ENCODE measurements at places on chromosomes 1 and 21.

DNA sequence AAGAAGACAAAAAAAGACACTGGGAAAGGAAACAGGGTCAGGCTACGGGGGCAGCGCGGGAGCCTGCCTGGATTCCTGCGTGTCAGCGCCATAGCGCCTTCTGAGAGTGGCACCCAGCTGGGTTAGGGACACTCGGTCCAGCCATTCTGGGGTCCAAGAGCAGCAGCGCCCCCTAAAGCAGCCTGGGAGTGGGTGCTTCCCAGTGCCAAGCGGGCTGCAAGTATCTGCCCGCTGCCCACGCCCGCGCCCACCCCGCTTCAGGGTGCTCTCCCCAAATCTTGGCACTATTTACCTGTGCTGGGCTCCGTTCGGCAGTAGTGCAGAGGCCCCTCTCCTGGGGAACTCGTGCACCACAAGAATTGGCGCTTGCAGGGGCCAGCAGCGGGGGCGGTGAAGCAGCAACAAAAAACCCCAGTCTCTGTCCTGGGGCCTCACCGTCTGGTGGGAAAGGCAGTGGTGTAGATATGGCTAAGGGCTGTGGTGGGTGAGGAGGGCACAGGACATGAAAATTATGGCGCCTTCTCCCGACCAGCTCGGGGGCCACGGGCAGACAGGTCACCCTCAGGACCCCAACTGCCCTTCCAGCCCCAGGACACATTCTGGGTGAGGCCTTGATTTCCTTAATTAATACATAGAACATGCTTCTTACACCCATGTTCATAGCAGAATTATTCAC is 24.1 kb upstream of the LBR start:
- DNase-seq: no peak

DNA sequence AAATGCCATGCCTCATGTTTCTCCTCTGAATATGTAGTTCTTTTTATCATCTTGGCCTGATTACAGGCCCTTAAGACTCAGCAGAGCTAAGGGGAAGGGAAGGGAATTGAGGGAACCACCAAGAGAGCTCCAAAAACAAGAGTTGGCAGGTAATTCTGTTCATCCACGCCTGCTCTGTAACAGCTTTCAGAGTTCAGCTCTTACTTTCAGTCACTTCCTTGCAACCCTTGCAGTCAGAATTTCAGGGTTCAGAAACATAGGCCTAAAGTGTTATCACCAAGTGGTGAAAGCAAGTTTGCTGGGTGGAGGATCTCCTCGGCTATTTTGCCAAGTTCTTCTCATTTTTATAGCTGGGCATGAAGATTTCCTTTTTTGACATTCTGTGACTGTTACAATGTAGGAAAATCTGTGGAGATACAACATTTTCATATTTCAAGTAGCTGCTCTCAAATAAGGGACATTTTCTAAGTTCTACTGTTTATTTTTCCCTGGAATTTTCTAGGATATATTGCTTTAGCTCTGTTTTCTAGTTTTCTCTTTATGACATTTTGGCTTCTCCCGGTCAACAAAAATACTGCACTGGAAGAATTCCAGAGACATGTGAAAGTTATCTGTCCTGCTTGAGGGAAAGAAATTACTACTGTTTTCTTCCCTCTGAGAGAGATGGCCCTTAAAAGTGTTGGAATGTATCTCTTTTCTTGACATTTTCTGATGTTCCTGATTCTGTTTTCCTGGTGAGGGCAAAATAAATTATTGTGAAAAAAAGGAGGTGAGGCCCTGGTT is 251.8 kb upstream of the ST6GALNAC5 start:
- DNase-seq: no peak

- no peak for DNase-seq
These were observed 620.9 kb downstream of the PLPP3 start for GRCh38 chr1:55958498-55958897.

- DNase-seq: no peak
These were observed 3.7 kb upstream of the DIPK1A start for GRCh38 chr1:92964998-92965397.

DNA sequence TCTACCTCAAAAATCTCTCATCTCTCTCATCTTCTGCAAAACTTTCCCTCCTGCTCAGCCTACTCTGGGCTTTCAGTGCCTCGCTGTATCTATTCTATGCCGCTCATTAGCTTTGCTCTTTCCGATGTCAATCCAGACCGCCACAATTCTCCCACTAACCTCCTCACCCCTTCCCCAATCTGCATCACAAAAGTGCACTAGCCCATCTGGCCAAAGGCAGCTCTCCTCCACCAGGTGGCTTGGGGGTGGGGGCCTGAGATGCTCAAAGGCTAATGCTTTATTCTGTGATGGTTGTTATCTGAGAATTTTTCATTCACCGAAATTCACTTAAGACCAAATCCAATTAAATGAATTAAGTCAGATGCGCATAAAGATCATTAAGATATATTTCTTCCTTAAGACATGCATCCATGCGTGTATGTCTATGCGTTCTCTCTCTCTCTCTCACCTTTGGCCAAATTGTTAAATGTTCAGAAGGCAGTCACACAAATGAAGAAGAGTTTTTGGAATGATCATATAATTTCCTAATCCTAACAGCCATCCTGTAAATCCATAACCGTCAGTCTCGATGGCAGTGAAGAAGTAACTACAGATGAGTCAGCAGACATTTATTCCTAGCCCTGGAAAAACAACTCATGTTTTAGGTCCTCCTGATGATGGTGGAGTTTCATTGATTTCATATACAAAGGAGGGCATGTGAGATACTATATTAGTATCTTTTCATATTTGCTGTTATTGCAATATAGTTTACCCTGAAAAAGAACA is 111.3 kb downstream of the C1orf21 start:
- no peak for DNase-seq

DNA sequence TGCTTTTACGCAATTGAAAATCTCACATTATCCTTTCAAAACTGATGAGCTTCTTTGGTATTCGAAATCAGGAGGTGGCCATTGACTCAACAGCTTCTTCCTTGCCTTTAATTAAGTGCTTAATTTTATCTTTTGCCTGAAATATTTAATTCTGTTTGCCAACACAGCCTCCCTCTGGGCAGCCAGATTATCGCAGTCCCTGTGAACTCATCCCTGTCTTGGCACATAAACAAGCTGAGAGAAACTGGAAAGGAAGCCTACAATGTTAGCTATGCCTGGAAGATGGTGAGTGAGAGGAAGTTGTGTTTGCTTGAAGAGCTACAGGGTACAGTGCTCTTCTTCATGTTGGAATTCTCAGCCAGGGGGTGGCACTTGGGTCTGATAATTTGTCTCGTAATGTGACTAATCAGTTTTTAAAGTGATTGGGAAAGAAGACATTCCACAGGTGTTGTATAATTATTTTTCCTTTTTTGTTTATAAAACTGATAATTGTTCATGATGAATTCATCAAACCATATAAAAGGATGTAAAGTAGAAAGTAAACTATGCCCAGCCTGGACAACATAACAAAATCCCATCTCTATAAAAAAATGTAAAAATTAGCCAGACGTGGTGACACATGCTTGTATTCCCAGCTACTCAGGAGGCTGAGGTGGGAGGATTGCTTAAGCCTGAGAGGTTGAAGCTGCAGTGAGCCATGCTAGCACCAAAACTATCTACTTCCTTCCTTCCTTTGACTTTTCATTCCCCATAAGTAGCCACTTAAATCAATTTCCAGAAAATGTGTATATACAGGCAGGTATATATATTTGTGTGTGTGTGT is 90.1 kb upstream of the RAVER2 start:
- no peak for DNase-seq

DNA sequence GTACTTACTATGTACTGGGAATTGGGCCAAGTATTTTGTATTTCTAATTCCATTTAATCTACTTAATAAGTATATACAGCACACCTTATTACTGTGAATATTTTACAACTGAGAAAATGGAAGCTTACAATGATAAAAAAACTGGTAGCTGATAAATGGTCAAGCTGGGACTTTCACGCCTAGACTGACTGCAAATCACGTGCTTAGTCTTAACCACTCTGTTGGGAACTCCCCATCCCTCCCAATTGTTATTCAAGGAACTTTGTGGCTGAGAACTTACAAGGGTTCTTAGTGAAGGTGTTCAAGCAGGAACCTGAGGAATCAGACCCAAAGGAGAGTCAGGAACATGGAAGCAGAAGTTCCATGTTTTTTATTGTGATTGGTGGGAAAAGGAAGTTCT is 26.9 kb downstream of the CD84 start:
- DNase-seq: no peak

- no peak for DNase-seq
These were observed 9.3 kb downstream of the KIF21B start for GRCh38 chr1:201013991-201014815.

Data from stimulated activated CD4-positive, alpha-beta T cell treated with anti-CD3 and anti-CD28 coated beads, Interleukin-1b, Interleukin-23, amount 100 ng/mL, for 24 hours (primary cell).